ENCODE measurements at places on chromosomes 7 and 10.

DNA sequence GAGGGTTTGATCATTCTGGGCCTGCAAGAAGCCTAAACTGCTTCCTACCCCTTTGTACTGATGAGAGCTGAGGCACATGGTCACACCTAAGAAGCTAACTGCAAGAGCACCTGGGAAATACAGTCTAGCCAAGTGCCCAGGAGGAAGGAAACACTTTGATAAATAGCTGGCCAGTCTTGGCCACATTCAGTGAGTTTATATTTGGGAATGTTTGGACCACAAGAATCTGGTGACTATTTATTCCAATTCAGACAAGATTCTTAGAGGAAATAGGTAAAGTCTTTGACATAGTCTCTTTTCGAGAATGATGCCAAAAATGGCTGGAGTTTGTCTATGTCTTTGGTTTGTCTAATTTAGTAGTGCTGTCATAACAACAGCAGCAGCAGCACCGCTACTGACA lies 213.6 kb downstream of the KIF20B start:
- no peak for DNase-seq

- DNase-seq = no peak
Measured at GRCh38 chr7:42485301-42485766, 248.3 kb upstream of the GLI3 start.

DNA sequence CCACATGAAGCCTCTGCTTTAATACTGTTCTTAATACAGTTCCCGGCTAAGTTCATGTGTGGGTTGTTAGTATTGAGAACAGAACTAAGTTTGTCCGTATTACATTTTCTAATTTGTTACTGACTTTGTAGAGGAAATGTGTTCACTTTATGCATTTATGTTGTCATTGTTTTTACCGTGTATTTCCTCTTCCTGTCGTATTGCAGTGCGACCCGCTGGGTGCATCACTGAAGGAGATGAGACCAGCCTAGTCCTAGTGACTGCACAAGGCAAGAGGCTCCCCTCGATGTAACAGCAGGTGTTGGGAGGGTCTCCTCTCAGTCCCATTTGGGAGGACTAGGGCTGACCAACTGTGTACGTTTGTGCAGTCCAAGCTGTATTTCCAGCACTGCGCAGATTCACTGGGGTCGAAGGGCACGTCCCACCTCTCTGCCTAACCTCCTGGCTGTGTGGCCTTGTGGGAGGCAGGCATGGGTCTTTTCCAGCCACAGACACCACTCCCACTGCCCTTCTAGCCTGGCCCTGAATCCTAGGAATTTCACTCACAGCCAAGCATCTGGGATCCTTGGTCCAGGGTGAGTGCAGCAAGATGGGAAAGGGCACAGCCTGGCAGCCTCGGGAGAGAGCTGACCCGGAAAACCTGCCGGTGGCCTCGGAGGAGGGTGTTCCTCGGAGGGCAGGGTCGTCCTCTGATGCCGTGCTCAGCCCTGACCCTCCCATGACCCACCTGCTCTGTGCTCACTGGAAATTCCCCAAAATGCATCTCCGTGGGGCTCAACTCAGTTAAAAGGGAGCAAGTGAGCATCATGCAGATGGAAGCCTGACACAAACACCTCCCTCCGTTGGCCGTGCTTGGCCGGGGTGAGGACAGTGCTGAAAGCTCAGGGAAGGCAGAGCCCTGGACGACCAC lies 63.9 kb upstream of the FAM20C start:
- DNase-seq = no peak

- no peak for DNase-seq
Measured at GRCh38 chr7:106504645-106505044, 156.3 kb downstream of the CCDC71L start.

DNA sequence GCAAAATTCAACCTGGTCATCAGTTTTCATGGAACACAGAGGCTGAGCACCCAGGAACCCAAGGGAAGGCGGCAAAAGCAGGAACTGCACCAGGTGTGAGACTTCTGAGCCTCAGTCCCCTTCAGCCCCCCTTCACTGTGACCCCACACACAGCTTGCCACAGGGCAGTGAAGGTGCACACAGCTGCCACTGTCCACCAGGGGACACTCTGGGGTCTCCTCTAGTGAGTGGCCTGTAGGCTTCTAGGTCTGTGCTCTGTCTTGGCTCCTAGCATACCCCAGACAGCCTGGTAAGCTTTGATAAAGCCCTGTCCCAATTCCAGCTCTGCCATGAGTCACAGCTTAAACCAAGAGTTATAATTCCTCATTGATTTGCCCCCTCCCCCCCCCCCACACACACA lies 12.1 kb downstream of the KCNH2 start:
- no peak for DNase-seq

DNA sequence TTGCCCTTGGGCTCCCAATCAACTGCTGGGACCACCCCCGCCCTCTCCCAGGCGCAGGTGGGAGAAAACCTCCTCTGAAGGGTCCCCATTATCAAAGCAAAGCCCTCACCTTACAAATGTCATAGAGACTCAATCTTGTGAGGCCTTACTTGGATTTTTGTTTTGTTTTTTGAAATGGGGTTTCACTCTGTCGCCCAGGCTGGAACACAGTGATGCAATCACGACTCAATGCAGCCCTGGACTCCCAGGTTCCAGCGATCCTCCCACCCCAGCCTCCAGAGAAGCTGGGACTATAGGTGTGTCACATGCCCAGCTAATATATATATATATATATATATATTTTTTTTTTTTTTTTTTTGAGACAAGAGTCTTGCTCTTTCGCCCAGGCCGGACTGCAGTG lies 57.5 kb upstream of the WIPI2 start:
- no peak for DNase-seq

Data from right forelimb (tissue), 1 donor.